ENCODE measurements at places on chromosomes 11 and 22.

- DNase-seq, result no peak
Measured at GRCh38 chr22:45008751-45009605, 827 bp downstream of the PHF21B start.

DNA sequence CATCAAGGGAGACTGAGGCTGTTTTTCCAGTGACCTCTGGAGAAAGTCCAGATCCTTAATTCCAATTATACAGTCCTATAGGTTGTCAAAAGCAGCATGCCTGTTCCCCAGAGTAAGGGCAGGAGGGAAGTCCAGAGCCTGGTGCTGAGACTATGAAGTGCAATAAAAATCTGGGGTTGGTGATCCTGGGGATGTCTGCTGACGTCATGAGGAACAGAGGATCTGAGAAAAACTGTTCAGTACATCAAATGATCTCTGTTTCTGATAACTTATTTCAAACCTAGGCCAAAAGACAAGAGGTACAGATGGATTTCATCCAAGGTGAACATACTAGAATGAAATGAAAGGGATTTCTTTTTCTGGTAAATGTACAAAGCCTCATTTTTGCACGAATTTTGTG lies 12.1 kb downstream of the OR5W2 start:
- DNase-seq, result no peak

GRCh38 chr11:62345861-62346260 lies 8.6 kb downstream of the ASRGL1 start:
- DNase-seq, result no peak

GRCh38 chr11:92246630-92247029 lies 22.0 kb downstream of the FAT3 start:
- no peak for DNase-seq

- no peak for DNase-seq
Measured at GRCh38 chr11:44842220-44842619, 108.5 kb downstream of the TP53I11 start.

All from GM18507 (cell line).